Stimulated activated CD4-positive, alpha-beta T cell treated with anti-CD3 and anti-CD28 coated beads, TNF-alpha, amount 100 ng/mL, for 1 hour (primary cell): ENCODE measurements at places on chromosomes 5 and 9.

DNA sequence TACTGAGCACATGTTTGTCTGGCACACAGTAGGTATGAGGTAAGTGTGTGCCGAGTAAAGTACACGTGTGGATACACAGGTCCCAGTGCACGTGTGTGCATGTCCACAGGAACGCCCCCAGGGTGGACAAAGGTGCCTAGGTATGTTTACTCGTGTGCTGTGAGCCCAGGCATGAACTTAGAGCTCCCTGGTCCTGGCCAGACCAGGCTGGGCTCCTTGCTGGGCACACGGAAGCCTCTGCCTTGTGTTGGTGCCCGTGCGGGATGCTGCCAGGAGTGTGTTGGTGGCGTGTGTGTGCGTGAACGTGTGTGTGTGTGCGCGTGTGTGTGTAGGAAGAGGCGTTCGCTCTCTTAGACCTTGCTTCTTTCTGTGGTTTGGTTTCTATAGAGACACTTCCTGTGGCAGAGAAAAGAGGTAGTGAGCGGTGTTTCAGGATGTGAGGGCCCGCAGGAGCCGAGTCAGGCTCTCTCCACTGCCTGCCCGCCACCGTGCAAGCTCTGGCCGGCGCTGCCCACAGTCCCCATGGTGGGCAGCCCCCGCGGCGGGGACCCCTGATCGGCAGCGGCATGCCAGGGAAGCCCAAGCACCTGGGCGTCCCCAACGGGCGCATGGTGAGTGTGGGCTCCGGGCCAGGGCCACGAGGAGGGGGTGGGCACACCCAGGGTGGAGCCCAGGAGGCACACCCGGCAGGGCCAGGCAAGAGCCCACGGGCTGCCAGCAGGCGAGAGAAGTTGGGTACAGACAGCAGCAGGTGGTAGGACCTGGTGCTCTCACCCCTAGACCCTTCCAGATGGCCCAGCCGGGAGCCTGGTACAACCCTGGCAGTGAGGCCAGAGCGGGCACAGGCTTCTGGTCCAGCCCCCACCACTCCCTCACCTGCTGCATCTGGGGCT is at the start of gene RGS14:
RGS14 (plus strand) TSS at position 466 of the 893 bp plus-strand sequence; CDS start at position 567, 101 bp downstream.
- peak; percentile 47 for DNase-seq

GRCh38 chr9:32581512-32582143 is 8.7 kb upstream of the NDUFB6 start:
- DNase-seq = no peak

DNA sequence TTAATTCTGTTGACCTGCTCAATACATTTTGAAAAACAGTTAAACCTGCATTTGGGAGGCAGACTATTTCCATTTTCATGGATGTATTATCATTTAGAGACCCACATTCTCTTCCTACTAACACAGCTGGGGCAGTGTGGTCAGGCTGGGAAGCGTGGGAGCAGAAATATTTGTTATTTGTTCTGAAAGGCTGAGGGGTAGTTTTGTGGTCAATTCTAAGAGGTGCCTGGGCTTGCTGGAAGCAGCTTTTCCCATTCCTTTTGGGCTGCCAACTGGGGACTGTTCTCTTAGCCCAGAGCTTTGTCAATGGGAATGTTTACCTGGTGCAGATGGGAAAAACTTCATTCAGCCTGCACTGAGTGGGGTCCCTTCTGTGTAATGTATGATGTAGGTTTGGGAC is 171.4 kb upstream of the DAP start:
- no peak for DNase-seq

- no peak for DNase-seq
Observed at GRCh38 chr5:151253605-151253950, 593 bp downstream of the GM2A start.

DNA sequence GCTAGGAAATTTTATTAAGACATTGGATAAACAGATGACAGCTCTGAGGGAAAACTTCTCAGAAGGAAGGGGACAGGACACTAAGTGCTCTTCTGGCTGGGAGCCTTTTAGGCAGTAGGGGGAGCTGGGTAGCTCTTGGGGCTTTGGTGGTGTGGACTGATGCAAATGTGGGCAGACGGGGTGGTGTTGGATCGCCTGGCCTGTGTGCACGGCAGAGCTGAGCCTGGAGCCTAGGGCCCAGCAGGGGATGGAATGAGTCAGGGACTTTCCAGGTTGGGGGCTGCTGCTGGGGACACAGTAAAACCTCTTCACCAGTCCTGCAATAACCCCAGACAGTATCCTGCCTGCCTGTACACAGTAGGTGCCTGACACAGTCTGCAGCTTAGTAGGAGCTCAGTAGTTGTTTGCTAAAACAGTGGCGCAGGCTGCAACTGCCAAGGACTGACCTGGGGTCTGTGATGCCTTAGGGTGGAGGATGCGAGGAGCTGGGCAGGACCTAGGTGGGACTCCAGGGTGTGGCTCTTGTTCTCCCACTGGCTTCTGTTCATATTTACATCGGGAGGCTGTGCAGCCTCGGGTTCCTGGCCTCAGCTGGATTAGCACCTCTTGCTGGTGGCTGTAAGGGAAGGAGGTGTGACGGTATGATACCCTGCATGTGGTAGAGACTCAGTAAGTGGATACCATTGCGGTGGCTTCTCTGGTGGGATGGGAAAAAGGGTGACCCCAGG is 83.8 kb downstream of the DAB2IP start:
- no peak for DNase-seq

DNA sequence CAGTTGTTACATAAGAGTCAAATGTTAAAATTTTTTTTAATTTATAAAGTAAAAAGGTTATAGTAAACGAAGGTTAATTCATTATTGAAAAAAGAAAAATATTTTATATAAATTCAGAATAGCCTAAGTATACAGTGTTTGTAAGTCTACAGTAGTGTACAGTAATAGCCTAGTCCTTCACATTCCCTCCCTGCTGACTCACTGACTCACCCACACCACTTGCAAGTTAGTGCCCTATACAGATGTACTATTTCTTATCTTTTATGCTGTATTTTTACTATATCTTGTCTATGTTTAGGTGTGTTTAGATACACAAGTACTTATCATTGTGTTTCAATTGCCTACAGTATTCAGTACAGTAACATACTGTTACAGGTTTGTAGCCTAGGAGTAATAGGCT is 57.6 kb downstream of the MAMDC2 start:
- no peak for DNase-seq

DNA sequence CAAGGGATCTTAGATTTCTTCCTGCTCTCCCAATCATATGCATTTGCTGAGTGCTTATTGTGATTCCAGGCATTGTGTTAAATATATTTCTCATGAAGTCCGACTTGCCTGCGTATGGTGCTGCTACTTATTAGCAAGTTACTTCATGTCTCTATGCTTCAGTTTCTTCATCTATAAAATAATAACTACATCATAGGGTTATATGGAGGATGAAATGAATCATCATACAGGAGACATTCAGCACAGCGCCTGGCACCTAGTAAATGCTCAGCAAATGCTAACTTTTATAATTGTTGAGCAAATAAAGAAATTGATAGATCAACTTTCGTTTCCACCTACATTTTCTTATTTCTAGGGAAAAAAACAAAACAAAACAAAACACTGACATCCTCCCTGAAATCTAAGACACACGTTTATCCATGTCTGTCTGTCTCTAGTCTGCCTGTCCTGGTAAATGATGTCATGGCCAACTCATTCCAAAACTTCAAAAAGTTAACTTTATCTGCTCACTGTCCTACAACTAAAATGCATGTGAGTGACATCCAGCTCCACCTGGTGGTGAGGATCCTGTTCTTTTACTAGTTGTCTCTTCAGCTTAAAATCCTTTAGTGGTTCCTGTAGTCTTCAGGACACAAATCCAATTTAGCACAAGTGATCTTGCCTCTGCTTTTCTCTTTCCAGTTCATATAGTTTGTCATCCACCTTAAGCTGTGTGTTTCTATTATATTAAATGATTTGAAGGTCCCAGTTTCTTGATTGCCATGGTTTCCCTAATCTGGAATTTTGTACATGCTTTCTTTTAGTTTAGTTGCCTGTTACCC is 27.7 kb downstream of the PPP3R2 start:
- DNase-seq = no peak

DNA sequence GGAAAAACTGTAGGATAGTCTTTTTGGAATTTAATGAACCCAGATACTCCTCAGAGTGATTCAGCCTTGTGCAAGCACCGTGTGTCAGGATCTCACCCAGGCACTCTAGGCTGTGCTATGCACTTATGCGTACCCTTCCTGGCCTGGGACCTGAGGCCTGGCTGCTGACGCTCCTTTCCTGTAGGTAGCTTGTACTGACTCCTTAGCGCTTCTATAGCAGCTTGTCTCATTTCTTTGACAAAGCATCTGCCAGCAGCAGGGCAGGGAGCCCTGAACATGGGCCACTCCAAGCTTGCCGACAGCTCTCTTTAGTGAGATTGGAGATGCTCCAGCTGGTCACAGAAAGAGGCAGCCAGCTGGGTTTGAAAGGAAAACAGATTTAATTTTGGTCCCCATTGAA is 147.3 kb downstream of the SGCD start:
- no peak for DNase-seq

- DNase-seq = no peak
Observed at GRCh38 chr9:95508968-95509850, 7.6 kb downstream of the PTCH1 start.

DNA sequence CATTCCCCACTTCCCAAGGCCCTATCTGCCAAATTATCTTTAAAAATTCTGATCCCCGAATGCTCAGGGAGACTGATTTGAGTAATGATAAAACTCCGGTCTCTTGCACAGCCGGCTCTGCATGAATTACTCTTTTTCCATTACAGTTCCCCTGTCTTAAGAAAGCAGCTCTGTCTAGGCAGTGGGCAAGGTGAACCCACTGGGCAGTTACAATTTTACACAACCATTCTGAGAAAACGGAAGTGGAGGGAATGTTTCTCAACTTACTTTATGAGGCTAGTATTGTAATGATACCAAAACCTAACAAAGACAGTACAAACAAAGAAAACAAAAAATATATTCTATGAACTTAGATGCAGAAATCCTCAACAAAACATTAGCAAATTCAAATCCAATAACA is 100.0 kb downstream of the MCTP1 start:
- no peak for DNase-seq

DNA sequence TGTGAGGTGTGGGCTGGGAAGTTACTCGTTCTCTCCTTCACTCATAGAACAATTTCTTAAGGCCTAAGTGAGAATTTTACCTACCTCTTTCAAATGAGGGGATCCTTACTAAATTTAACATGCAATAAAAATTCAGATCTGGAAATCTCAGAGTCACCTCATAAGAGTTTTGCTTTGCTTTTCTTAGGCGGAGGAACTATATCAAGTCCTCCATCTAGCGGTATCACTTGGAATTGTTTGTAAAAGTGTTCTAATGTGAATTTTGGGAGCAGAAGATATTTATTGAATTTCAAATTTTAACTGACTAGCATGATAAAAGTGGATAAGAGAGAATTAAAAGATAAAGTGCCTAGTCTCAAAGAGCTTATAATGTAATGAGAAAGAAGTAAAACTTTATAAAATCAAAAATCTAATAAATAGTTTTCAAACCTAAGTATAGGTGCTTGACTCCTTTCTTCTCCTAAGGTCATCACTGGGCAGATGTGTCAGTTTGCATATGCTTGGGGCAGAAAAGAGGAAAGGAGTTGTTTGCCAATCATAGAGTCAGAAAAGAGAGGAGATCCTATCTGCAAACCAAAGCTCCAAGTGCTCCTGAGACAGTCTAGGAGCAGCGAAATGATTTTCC is 145.7 kb upstream of the DAB2 start:
- no peak for DNase-seq

DNA sequence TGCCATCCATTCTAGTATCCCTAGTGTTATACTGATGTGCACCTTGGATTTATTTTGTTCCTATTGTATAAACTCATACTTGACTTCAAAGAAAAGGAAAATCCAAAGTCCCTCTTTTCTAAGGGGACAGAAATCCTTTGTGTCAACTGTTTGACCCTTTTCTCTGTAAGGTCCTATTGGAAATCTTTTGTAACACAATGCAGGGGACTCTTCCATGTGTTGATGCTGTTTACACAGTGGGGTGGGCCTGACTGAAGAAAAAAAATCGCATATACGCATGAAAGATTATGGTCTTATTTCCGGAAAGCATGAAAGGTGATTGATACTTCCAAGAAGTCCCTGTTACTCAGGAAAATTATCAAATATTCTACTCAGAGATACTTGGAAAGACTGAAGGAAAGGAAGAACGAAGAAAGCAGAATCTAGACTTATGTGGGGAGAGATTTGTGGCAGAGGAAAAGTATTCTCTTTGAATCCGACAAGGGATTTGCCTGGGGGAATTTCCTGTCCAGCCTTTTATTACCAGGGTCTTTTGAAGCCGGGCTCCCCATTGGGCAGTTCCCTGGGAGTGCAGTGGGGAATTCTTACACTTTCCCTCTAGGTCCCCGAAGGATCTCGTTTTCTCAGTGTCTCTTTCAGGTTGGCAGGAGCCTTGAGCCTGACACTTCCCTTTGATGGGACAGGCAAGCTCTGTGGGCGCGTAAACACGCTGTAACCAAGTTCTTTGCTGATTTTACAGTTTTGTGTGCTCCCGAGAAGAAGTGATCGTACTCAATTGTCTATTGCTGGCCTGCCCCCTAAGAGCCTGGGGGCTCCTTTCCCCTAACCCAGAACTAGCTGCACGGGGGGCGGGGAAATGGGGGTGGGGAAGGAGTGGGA is 779 bp upstream of the VCAN start:
- no peak for DNase-seq

DNA sequence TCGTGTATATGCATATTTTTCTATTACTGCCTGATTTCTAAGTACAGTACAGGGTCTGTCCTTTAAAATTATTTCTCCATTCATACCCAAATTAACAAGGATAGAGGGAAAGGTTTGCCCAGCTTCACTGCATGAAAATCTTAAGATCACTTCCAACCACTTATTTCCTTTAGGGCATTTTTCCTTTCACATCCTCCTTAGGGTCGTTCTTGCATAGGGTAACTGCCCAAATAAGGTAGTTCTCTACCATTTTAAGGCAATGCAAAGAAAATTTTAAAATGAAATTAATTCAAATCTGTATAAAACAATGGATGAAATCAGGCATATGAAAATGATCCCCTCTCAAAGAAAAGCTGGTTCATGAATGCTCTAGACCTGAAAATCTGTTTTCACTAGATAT is 4.1 kb upstream of the CDC20B start:
- DNase-seq = no peak

DNA sequence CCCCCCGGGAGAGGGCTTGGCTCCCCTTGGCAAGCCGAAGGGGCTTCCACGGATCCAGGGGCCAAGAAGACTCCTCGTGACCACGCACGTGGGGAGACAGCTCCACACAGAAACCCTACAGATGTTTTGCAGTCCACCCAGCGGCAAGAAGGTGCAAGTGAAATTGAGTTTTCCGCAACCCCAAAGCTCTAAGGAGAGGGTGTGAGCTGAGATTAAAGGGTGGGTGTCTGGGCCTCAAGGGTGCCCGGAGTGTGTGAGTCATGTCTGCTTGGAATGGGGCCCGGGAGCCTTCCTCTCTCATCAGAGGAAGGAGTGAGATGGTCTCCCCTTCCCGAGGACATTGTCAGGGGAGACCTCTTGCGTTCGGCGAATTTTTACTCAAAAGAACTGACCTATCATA is 79.1 kb downstream of the OLFM1 start:
- DNase-seq = no peak

- no peak for DNase-seq
Observed at GRCh38 chr5:62621280-62621679, 42.7 kb downstream of the LRRC70 start.
